ENCODE measurements at places on chromosomes 3 and 15.

GRCh38 chr15:35627696-35628095 lies 81.7 kb upstream of the DPH6 start:
- DNase-seq: no peak

DNA sequence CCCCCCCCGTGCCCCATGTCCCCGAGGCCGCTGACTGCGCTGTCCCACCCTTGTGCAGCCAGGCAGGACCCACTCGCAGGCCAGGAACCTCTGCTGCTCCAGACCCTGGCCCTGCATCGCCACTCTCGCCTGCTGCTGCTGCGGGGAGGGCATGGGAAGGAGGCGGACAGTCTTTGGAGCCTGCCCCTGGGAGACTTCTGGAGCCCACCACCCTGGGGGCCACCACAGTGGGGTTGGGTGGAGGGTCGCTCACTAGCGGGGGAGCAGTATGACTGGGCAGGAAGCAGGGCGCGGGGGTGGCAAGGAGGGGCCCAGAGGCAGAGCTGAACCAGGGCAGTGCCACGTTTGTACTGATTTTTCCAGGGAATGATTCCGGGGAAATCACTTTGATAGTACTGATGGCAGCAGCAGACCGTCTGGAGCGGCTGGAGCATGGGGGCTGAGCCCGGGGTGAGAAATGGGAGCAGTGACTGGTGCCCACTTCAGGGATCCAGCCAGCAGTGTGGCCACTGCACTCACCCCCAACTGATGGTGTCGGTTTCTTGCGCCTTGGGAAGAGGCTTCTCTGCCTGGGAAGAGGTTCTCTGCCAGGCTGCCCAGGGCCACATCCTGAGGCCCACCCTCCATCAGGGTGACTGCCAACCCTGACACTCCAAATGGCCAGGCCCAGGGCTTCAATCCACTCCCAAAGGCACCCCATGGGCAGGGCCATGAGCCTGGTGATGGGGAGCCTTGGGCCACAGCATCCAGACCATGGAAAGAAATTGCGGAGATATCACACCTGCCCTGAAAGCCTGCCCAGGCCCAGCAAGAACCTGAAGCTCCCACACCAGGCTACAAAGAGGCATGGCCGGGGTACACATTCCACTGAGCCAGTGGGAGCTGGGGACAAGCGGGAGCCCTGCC lies 53.7 kb downstream of the LSAMP start:
- DNase-seq: no peak

GRCh38 chr3:187196573-187197334 lies 532 bp upstream of the RTP1 start:
- no peak for DNase-seq

- DNase-seq: no peak
Measured at GRCh38 chr15:33108518-33108917, 86.0 kb downstream of the FMN1 start.

DNA sequence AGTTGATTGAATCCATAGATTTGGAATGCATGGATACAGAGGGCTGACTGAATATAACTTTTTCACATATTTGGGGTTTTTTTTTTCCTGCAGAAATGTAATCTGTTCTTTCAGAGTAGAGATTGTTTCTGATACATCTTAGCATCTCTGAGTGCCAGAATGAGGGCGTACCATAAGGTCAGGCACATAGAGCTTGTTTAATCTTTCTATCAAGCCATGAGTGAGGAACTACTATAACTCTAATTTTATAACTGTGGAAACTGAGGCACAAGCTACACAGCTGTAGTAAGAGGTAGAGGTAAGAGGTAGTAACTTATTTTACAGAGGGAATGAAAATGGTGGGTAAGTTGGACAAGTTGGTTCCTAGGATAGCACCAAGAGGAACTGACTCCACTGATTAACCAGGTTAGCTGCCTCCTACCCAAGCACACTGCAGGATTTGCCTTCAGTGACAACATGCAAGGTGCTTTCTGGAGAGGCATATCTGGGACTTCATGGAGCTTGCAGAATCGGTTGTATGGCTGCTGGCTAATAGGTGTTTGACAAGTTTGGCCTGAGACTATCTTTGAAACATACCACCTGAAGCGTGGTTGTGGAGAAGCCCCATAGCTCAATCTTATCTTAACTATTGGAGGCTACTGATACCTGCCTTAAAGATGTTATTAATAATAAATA lies 23.5 kb upstream of the HACD2 start:
- DNase-seq: no peak

DNA sequence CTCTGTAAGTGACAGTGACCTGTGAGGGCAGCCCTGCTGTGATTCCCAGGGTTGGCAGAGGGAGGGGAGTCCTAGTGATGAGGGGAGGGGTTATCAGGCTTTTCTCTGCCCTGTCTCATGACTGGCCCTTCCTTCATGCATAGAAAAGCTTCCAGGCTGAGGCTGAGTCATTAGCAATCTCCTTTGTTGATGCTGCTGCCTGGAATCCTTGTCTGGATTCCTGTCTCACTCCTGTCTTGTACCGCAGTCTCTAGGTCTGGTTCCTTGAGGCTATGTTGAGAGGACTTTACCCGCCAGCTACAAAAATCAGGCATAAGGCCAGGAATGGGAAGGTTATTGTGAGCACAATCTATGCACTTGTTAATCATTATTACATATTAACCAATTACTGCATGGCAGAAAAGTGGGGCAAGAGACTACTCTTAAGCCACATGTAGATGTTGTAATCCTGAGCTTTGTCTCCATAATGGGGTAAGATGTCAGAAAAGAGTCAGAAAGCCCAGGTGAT lies 7.2 kb downstream of the KLHL6 start:
- DNase-seq: no peak

- DNase-seq: no peak
Measured at GRCh38 chr3:108669208-108669607, 79.7 kb downstream of the DZIP3 start.

GRCh38 chr3:126539558-126540250 lies 15.7 kb downstream of the CHST13 start:
- no peak for DNase-seq

GRCh38 chr3:184524981-184525336 lies 36.6 kb upstream of the EPHB3 start:
- no peak for DNase-seq

- no peak for DNase-seq
Measured at GRCh38 chr3:196585044-196585757, 16.7 kb downstream of the FBXO45 start.

- DNase-seq: no peak
Measured at GRCh38 chr15:69548395-69549180, 96.0 kb downstream of the RPLP1 start.

- no peak for DNase-seq
Measured at GRCh38 chr3:188583341-188584161, 429.6 kb downstream of the LPP start.

- DNase-seq: no peak
Measured at GRCh38 chr15:64571857-64572291, 111.5 kb downstream of the ZNF609 start.

DNA sequence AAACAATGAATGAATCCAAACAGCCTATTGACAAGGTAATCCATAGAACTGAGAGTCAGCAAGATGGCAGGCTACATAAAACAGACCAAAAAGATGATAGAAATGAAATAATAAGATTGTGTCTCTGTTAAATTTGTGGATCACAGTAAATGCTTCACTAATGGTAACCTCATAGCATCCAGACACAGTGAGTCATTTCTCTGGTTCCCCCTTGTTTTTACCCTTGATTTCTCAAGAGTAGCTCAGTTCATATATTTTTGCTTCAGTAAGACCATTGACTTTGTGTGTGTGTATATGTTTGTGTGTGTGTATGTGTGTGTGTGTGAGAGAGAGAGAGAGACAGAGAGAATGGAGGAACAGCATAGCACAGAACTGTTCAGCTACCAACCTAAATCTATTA lies 546.9 kb downstream of the RBMS3 start:
- no peak for DNase-seq

- DNase-seq: no peak
Measured at GRCh38 chr15:55743729-55744655, 1.0 kb upstream of the PRTG start.

DNA sequence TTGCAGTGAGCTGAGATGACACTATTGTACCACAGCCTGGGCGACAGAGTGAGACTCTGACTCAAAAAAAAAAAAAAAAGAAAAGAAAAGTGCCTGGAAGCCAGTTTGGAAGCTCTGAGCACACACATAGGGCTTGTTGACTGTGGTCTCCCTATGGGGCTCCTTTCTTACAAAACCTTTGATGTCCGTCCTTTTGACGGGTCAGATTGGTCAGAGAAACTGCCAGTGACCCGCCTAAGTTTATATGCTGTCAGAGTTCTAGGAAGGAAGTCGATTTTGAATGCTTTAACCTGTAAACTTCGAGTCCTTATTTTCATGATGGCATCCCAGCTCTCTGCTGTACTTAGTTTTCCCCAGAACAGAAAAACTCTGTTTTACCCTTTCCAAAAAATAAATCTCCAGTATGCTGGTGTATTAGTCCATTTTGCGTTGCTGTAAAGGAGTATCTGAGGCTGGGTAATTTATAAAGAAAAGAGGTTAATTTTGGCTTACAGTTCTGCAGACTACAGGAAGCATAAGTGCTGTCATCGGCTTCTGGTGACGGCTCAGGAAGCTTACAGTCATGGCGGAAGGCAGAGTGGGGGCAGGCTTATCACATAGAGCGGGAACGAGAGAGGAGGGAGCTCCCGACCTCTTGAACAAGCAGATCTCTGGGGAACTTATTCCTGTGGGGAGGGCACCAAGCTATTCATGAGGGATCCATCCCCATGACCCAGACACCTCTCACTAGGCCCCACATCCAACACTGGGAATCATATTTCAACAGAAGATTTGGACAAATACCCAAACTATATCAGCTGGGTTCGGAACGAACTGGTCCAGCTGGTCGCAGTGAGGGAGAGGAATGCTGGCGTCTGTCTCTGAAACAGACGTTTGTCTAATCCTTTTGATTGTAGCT lies 72.3 kb downstream of the LMLN start:
- no peak for DNase-seq

DNA sequence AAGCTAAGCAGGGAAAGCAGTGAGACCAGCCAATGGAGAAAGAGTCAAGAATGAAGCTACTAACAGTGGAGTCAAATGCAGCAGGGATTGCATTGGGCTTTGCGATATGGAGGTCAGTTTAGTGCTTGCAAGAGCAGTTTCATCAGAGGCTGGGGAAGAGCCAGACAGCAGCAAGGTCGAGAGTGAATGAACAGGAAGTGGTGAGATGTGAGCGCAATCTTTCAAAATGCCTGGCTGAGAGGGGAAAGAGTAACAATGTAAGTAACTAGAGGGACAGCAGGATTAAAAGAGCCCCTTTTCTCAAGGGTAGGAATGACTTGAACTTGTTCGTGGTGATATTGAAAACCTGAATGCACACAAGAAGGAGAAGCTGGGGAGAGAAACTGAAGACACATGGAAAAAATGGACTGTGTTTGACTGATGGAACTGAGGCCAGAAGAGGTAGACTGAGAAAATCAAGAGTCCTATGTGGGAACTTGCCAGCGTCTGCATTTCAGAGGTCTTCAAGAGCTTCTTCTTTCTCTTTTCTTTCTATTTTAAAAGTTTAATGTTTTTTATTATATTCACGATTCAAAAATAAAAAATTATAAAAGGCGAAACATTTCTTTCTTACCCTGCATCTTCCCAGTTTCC lies 30.6 kb upstream of the GPR160 start:
- DNase-seq: no peak

DNA sequence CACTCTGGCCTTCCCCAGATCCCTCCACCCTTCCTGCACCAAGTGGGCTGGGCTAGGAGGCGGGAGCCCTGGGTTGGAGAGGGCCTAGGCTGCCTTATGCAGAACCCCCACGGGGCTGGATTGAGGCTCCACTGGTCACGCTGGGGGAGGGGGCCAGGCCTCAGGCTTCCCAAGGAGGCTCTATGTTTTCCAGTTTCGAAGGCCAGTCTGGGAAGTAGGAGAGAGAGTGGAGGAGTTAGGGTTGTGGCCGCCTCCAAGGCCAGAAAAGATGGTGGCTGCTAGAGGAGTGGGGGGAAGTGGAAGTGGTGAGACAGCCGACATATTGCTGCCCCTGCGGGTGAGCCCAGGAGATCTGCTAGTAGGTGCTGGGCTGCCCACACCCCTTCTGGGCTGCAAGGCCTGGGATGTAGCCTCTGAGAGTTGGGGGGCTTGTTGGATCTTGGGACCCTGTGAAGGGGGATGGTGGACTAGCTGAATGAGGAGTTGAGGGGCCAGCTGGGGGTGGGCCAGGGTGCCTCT lies 1.2 kb downstream of the GNAI2 start:
- DNase-seq: no peak

GRCh38 chr3:117630469-117630868 lies 920.9 kb downstream of the TUSC7 start:
- no peak for DNase-seq

DNA sequence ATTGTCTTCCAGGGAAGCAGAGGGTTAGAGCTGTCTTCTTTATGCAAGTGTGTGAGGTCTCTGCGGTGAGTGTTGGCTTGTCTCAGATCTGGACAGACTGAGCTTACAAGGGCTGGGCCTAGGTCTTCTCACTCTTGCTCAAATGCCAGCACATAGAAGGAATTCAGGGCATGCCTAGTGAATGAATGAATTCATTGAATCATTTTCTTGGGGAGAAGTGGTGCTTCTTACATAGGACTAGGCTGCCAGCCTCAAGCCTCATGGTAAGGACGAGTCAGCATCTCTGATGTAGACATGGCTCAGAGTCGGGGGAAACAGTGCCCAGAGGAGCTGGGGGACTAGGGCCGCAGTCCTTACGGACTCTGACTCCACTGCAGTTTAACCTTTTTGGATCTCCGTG lies 17.2 kb downstream of the MKRN2 start:
- DNase-seq: no peak

DNA sequence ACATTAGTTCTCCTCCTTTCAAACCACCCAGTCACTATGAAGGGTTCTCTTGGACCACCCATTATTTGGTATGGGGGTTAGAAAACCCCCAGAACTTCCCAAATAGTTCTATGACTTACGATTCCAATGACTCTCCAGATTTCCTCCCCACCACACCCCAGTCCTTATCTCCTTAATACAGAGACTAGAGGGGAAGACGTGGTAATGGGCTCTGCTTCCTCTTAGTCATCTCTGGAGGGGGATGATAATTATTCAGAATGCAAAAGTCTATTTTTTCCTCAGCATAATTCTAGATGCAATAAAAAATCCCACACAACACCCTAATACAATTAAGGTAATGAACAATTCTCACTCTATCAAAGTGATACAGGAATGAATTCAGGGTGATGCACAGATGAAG lies 48.9 kb upstream of the CFAP161 start:
- no peak for DNase-seq

DNA sequence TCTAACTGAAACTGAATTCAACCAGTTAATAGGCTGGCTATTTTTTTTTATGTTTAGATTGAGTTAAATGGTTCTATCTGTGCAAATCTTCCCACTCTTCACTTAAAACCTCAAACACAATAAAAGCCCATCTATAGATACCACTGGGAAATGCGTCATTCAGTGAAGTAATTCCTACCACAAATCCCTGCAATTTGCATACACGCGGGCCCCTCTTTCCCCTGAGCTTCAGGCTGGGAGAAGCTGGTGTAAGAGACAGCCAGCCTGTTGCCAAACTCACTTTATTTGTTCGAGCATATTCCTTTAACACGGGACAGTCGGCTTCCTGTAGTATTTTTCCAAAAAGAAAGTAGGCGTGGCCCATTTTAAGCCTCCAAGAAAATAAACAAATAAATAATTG lies 26.0 kb upstream of the MCTP2 start:
- no peak for DNase-seq

Measured in stimulated activated CD4-positive, alpha-beta T cell treated with anti-CD3 and anti-CD28 coated beads, Interleukin-1b, Interleukin-23, amount 100 ng/mL, for 4 hours (primary cell).